ENCODE measurements at places on chromosomes 13 and 19.

DNA sequence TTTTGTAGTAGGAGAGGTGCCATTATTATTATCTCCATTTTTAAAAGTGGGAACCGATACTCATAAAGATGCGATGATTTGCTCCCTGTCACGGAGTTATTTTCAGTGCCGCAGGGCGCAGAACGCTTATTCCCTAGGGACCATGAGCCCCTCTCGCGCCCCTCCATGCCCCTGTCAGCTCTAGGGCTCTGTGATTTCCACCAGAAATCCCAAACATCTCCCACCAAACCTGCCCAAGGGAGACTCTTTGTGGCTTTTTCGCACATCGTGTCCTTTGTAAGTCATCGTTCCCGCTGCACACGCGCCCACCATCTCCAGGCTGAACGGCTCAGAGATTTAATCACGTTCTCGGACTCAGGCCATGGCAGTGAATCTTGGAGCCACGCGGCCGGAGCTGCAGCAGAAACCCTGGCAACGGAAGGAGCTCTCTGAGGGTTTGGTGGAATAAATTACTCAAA is 105.1 kb downstream of the DNAJC15 start:
- DNase-seq = no peak

GRCh38 chr19:1324806-1325567 is 39.3 kb downstream of the EFNA2 start:
- DNase-seq = peak; percentile 81

- DNase-seq = peak; percentile 55
These were observed 109.4 kb downstream of the RFC3 start for GRCh38 chr13:33927315-33927714.

DNA sequence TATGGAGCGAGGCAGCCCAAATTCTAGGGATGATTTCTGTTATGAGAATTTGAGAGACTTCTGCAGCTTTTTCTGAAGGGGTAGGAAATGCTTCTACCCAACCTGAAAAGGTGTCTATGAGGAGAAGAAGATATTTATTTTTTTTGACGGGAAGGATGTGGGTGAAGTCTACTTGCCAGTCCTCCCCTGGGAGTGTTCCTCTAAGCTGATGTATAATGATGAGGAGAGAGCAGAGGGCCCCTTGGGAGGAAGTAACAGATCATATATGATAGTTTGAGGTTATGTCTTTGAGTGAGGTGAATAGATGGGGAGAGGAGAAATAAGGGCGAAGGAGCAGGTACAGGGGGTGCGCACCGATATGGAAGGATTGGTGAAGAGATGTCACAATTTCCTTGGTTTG is 910.6 kb upstream of the SLITRK5 start:
- no peak for DNase-seq

- DNase-seq = no peak
These were observed 11.2 kb upstream of the CHST8 start for GRCh38 chr19:33610588-33610987.

- DNase-seq = no peak
These were observed 270.6 kb downstream of the PCDH20 start for GRCh38 chr13:61144834-61145593.

GRCh38 chr13:104460554-104460953 is 1394.3 kb upstream of the SLC10A2 start:
- DNase-seq = no peak

DNA sequence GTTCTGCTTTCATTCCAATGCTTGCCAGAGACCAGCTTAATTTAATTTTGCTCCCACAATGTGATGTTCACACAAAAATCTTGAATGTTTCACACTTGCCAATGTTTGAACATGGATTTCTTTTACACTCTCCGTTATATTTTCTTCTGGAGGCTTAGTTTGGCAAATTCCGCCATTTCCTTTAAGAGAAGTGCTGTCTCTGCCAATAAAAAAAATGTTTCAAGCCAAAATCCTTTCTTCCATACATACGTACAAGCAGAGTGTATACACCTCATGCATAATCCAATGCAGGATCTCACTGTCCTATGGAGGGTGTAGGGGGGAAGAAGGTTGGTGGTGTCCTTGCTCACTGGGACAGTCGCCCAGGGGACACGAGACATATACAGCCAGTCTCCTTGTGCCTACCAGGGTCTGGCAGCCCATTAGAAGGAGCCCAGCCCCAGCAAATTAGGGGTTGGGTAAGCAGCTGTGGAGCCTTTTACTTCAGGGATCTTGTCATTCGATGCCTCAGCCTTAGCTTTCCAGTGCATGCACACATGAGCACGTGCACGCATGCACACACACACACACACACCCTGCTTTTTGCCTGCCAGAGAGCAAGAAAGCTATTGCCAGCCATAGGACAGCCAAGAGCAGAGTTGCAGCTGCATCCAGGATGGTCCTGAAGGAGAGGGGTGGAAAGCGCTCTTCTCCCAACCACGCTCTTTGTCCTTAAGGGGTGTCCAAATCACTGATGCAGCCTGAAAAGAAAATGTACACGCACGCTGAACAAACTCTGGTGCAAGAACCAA is 208.3 kb downstream of the FOXO1 start:
- no peak for DNase-seq

DNA sequence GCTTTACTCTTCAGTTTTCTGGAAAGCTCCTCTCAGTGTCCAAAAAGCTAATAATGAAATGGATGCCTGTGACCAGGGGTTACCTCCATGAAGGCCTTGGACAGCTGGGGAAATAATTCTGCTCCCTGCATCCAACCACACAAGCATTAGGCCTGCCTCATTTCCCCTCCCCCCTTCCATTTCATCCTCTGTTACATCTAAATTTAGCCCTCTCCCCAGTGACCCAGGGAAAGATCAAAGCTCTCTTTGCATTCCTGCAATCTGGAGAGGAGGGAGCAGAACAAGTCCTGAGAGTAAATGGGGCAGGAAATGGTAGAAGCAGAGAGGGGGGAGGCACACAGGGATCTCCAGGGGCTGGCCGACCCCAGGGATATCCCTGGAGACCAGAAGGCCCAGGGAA is 452.7 kb downstream of the TSHZ3 start:
- no peak for DNase-seq

DNA sequence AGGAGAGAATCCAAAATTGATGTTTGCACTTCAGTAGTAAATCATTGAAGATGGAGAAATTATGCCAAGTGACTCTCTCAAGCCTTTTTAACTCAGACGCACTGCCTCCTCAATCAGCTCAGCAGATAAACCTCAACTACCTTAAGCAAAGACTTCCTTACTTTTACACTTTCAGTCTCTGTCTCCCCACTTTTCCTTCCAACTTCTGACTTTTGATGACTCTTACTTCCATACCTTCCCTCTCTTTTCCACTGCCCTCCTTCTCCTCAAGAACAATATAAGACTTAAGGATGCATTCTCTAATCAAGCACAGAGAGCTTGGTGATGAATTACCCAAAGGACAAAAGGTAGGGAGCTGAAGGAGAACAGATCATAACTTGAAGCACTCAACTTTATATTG is 4.8 kb upstream of the DACH1 start:
- DNase-seq = no peak

DNA sequence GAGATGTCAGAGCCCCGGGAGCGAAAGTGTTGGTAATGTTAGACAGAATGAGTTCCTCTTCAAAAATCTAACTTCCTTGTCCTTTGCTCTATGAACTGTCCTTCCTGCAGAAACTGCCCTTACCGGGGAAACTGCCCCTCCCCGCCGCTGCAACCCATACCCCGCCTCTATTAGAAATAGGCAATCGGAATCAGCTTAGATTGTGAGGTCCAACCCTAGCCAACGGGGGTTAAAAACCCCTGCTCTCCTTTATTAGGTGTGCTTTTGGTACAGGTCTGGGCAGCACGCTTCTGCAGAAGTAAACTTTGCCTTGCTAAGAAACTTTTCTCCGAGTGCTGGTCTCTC is 11.5 kb upstream of the CAPNS1 start:
- DNase-seq = no peak

DNA sequence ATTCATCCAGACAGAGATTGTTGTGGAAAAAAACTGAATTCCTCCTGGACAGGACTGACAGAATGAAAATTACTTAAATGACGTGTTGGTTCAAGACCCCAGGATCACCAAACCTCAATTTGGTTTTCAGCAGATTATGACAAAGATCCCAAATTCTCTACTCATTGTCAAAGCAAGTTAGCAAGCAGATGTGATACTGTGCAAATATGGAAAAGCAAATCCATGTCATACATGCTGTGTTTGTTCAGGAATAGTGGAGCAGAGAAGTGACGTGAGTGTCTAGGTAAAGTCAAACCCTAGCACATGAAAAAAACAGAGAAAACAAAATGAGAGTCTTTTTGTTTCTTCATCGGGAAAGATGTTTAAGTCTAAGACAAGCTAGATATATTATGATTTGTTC is 169.2 kb upstream of the NBEA start:
- no peak for DNase-seq

DNA sequence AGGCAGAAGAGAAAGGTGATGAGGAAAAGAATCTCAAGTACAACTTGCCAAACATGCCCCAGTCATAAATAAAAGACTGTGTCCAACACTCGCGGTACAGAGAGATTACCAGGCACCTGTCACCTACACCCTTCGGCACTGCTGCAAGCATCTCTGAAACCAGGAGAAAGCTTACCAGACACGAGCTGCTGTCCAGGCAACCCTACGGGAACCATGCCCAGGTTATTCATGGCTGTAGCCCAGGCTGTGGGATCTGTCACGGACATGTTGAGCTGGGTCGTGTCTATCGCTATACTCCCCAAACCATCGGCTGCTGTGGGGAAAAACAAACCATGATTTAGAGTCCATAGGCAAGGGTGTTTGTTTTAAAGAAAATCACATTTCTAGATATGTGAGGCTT is 375.0 kb downstream of the ENOX1 start:
- DNase-seq = no peak

Data from fibroblast of skin of abdomen (primary cell).